Caki2 (cell line): ENCODE measurements at places on chromosomes 5 and 9. TPM values are rescaled to one million over a fixed set of nuclear protein-coding genes. Genes with fewer than 3 reads are reported as not detected.

DNA sequence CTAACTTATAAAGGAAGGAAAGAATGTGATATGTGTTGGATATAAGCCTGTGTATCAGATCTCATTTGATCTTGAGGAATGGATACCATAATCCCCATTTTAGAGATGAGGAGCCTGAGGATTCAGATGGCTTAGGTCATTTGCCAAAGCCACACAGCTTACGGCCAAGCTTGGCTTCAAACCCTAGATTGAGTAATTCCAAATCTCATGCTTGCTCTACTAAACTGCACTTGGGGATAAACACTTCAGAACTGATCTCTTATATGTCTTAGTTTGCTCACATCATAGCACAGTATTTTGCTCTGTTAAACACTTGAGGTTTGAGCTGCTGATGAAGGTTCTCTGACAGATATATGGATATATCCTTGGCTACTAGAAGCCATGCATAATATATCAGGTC, 504.4 kb downstream of the NTRK2 start:
- no peak for DNase-seq

DNA sequence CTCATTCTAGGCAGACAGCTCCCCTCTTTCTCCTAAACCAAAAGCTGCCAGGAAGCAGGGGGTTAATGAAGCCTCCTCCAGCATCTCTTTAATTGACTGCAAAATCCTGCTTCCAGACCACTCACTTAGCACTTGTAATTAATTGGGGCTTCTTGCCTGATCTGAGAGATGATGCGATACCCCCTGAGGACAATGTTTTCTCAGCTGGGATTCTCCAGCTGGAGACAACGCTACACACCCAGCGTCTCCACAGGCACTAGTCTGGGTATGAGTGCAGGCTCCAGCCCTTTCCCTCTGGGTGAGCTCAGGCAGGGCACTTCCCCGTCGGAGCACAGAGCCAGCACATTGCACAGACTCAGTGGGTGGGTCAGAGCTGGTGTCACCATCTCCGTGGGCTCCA, 16.1 kb downstream of the CPLX2 start:
- no peak for DNase-seq

GRCh38 chr5:175820230-175820629, 51.1 kb upstream of the CPLX2 start:
- no peak for DNase-seq

- no peak for DNase-seq
These were observed 112.8 kb downstream of the MVB12B start for GRCh38 chr9:126439402-126439765.

DNA sequence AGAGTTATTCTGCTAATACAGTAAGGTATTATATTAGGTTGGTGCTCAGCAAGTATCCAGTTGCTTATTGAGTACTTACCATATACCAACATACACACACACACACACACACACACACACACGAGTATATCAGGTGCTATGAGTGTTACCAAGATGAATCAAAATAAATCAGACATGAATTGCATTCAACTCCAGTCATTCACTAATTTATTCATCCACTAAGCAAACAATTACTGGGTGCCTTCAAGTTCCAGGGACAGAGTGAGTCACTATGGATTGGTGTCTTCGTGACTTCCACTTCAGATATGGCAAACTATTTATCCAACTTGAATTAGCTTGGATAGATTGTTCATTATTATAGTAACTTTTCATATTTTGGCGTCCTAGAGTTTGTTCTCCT, 140.7 kb upstream of the SLC44A1 start:
- DNase-seq = peak; percentile 56

DNA sequence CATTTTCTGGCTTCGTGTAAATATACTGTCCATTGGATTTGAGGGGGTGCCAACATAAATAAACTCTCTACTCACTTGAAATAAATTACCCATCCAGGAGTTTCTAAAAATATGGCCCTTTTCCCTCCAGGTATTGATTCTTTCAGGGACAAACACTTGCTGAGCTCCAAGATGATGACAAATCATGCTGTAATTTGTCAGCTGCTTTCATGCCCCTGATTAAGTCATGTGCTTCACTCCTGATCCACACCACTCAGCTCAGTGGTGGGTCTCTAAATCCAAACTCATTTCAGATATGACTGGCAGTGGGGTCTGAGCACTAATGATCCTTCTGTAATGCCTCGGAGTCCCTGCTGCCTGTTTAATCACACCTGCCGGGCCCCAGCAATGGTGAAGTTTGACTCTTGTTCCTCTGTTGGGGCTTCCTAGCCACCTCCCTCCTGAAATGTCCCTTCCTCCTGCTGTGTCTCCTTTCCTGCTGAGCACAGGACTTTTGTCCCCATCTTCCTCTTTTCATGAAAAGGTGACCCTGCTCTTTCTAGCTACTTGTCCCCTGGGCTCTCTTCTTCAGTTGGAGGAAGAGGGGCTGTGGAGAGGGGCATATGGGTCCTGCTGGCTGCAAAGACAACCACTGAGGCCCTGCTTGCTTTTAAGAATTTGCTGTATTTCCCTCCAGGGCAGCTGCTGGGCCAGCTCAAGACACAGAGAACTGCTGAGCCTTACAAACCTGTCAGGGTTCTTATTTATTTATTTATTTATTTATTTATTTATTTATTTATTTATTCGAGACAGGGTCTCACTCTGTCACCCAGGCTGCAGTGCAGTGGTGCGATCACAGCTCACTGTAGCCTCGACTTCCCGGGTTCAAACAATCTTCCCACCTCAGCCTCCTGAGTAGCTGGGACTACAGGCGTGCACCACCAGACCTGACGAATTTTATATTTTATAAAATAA, 200.0 kb downstream of the ATP10B start:
- DNase-seq = peak; percentile 54

DNA sequence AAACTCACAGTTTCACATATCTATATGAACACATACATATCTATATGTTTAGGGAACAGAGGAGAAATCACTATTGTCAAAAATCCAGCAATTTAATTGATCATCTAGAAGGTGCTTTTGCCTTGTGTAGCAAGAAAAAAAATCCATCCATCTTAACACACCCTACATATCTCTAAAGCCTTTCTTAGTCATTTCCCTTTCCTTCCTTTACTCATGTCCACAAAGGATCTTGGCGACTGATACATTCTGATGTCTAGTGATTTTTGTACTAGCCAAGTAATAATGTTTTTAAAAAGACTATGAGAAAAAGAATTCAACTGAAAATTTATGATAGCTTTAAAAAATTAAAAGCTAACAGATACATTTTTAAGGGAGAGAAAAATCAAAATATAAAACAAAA, 22.5 kb downstream of the ZDHHC21 start:
- no peak for DNase-seq

GRCh38 chr5:154972476-154973080, 31.7 kb downstream of the MRPL22 start:
- DNase-seq = peak; percentile 38

- no peak for DNase-seq
These were observed 69.8 kb downstream of the RPS23 start for GRCh38 chr5:82208371-82208770.

- DNase-seq = peak; percentile 94
These were observed 28.5 kb downstream of the COL5A1 start for GRCh38 chr9:134670042-134670525.

DNA sequence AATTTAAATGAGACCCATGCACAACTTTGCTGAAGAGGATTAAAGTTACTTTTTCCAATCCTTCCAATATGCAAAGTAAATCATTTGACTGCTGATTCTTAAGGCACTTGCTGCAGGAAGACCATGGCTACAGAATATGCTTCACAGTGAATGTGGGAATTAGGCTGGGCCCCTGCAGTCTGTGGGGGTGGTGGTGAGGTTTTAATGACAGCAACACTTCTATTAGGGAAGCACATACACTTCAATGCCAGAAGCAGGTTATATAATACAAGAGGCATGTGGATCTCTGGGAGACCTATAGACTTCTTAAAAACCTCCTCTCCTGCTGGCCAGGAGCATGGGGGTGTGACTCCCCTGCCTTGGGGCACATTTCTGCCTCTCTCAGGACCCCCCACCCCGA, 124.5 kb upstream of the KLF9 start:
- DNase-seq = no peak

DNA sequence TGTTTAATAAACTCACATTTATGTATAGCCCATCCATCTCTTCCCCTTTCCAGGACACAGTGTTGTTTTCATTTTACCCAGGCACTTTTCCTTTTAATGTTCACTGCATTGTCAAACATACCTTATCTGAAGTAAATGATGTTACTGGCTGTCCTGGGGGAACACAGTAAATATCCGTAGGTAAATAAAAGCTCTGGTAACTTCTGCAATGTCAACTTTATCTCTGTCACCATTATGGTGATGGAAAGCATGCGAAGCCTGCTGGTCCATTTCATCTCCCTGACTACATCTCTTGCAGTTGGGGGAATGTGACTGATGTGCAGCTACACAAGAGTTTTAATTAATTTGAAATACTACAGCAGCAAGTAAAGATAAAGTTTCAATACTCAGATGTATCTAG, 1162.1 kb upstream of the SEMA6A start:
- no peak for DNase-seq

DNA sequence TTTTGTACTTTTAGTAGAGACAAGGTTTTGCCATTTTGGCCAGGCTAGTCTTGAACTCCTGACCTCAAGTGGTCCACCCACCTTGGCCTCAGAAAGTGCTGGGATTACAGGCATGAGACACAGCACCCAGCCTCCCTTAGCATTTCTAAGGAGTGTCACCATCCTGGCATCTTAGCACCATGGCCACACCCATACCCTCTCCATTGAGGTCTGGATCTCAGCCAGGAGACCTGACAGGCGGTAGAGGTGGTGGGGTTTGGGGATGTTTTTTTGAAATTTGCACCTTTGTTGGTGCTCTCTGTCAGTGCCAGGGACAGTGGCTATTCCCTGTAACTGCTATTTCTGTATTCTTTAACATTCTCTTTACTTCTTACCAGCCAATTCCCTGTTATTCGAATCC, 72.5 kb downstream of the TRIM36 start:
- DNase-seq = no peak

DNA sequence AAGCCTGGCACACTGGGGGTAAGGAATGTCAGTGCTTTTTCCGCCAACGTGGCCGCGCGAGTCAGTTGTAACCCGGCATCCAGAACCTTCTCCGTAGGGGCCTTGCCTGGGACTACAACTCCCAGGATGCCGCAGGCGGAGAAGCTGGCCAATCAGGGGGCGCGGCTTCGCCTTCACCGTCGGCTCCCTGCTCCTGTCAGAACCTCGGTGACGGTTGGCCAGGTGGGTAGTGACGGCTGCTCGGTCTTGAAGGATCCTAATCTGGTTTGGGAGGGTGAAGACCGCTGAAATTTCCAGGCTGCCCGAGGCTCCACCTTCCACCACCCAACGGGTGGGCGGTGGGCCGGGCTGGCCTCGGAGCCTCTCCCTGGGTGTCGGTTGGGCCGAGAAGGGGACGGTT, at the start of gene C5orf58:
Gene C5orf58 (plus strand): TSS at position 200 of the 400 bp plus-strand sequence. CDS start 1,992 bp downstream, outside the sequence.
- no peak for DNase-seq

DNA sequence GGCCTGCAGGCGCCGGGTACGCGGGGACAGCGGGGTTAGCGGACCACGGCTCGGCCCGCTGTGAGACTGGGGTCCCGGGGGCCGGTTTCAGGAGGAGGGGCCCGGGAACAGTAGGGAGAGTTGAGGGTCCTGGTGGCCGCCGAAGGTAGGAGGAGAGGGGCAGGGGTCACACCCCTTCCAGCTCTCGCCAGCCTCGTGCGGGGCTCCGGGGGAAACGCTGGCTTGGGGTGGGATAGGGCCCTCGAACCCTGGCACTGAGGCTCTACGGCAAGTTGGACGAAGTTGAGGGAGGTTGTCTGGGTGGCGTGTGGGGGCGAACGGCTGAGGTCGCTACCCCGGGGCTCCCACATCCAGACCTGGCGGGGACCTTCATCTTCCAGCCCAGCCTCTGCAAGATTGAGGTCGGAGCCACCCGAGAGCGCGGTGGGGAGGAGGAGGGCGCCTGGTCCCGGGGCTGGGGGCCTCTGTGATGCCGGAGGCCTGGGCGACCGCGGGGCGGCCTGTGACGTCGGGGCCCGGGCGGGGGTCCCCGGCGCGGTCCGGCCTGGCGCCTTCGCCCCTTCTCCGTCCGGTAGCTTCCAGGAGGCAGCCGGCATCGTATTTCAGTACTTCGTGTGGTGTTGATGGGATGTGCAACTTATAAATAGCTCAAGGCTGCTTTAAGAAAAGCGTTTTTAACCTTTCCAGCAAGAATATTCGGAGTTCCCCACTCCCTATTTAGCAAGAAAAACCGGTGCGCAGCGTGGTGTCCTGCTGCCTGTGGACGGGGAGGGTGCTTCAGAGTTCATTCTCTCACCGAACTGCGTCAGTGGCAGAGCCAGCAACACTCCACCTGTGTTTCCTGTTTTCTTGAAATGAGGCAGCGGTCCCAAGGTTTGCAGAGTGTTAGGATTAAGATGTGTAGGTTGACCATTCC, 902 bp downstream of the HABP4 start:
- peak; percentile 32 for DNase-seq

DNA sequence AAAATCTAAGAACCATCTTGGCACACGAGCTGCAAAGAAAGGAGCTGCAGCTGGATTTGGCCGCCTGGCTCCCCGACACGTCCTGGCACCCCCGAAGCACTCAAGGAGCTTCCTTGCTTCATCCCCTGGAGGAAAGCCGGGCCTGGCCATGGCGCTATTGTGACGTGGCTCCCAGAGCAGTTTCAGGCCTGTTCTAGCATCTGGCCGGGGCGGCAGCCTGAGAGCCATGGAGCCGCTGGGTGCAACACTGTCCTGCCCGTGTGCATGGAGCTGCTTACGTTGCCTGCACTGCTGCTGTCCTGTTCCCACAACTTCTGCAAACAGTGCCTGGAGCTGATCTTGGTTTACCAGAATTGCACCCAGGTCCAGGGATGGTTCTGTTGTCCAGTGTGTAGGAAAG, 63.5 kb downstream of the PTPDC1 start:
- DNase-seq = no peak

DNA sequence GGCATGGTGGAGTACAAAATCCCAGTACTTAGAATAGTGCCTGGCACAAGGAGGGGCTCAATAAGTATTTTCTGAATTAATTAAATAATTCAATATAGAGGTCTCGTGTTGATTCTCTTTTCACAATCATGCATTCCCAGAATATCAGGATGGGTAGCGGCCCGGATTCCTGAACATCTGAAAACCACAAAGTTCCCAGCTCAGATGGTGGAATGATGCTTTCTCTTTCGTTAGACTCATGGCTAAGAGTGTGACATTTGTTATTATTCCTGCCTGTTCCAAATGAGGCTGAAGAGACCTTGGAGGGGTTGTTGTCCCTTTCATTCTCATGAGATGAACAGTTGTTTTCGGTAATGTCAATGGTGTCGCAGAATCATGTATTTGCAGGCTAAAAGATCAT, 95.4 kb upstream of the LIFR start:
- no peak for DNase-seq

The ADAMTSL2 gene
- total RNA-seq = not detected in 2 replicates

The CCDC183 gene
- total RNA-seq = 1.1 TPM in 1 of 2 replicates, not detected in the other

The SLC6A7 gene
- total RNA-seq = not detected in 2 replicates

The VLDLR gene
- total RNA-seq = 19.2 and 26.6 TPM in 2 replicates

The NMUR2 gene
- total RNA-seq = 6.4 TPM in 1 of 2 replicates, not detected in the other
